T-helper 2 cell (primary cell): ENCODE measurements at places on chromosomes 16 and 17.
A peak's percentile ranks its signal among the peaks of the same experiment; 100 is the strongest.

DNA sequence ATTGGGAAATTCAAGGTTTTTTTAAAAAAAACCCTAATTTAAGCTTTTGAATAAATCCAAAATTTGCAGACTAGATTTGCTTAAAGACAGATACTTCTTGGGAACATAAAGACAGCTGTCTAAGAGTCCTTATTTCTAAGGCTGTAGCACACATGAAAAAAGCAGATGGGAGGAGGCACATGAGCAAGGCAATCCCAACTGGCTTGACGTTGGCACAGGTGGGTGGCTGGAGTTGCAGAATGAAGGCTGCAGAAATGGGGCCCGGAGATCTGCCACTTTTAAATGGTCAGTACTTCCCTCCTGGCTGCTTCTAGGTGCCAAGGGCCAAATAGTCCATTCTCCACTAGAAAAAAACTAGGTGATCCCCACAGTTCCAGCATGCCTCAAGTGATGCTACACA is 4.4 kb downstream of the KIAA0753 start:
- DNase-seq: no peak

GRCh38 chr16:65125871-65126270 is 4.0 kb upstream of the CDH11 start:
- DNase-seq: no peak

GRCh38 chr16:49620869-49621240 is 235.1 kb downstream of the ZNF423 start:
- no peak for DNase-seq

DNA sequence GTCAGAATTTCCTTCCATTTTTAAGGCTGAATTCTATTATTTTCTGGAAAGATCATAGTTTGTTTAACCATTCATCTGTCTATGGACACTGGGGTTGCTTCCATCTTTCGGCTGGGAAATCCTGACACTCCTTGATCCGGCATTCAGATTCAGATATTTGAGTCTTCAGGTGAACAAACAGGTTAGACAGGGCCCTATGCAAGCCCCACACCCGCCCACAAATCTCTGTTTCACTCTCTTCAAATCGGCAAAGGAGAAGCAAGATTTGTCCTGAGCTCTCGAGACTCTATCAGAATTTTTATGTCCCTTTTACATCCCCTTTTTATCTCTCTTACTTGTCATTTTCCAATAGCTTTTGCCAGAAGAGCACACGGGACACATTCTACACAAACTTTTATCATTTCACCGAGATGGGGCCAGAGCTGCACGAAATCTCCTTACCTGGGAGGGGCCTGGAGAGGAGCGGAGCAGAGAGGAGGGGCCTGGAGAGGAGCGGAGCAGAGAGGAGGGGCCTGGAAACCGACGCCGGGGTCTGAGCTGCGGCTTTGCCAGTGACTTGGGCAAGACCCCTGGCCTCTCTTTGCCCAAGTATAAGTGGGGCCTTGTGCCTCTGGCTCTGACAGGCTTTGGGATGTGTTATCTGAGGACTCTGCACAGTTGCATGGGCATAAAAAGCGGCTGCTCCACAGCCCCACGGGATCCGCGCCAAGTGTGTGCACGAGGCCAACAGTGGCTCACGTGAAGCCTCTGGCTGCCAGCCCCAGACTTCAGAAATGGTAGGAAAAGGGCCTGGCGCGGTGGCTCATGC is 54.3 kb upstream of the RBFOX3 start:
- DNase-seq: no peak

DNA sequence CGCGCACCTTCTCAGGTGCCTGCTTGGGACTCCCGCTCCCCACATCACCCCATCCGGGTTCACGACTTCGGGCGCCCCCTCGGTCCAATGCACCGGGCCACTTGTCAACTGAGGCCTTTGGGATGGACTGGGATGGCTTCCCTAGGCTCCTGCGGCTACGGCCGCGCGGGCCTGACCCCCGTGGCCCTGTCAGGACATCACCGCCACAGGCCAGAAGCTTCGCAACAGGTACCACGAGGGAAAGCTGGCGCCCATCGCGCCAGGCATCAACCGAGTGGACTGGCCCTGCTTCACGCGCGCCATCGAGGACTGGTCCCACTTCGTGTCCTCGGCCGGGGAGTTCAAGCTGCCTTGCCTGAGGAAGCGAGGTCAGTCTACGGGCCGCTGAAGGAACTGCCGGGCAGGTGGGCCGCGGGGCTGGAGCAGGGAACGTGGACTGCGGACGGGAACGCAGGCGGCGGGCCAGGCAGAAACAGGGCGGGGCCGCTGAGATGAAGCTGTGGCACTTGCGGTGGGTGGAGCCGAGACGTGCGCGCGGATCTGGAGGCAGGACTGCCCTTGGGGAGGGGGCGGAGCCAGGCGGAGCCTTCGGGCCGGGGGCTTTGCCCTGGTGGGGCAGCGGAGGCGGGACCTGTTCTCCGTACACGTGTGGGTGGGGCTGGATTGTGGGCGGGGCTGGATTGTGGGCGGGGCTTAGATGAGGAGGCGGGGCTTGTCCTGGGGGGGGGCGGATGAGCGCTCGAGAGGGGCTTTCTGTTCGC is 13.7 kb upstream of the CNGB1 start:
- peak; percentile 92 for DNase-seq

DNA sequence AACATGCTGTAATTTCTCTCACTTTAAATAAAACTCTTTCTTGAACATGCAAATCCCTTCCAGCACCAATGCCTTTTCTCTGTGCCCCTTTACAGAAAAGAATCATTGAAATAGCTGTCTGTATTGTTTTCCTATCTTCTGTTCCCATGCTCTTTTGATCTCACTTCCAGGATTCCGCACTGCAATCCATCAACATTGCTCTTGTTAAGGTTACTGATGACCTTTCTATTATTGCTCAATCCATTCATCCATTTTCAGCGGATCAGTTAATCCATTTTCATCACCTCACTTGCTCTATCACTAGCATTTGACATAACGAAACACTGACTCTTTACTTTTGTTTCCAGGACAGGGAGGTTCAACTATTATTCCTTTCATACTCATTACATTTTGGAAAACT is 130.5 kb downstream of the ABCA8 start:
- no peak for DNase-seq

- DNase-seq: no peak
Measured at GRCh38 chr17:77901481-77901880, 57.0 kb upstream of the TNRC6C start.

DNA sequence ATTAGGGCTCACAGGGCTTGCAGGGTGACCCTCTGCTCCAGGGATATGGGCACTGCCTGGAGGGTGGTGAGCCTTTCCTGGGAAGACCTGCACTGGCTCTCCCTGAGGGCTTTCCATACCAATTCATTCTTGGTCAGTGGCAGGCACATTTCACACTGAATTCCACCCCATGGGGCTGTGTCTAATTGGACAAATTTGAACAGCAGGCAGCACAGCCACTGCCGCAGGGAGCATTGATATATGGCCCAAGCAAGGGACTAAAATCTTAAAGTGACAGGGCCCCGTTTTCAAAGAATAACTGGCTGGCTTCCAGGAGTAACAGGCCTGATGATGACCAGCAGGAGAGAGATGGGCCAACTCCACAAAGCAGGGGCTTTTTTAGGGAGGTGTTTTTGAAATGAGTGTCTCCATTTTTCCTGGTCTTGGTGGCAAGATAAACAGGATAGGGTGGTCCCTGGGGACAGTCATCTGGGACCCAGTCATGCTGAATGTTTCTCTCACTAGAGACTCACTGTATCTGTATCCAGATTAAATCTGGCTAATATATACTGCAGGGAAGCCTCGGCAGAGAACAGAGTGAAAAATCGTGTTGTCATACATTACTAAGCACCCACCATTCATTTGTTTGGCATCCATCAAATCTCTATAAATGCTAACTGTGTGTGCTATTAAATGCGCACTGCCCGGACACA is 74.1 kb upstream of the TBX2 start:
- DNase-seq: no peak

GRCh38 chr17:34443619-34444469 is 80.8 kb upstream of the CCL1 start:
- DNase-seq: no peak

GRCh38 chr17:30021708-30022317 is 80.4 kb downstream of the EFCAB5 start:
- DNase-seq: peak; percentile 59

GRCh38 chr16:60031740-60032139 is 1297.6 kb upstream of the GOT2 start:
- no peak for DNase-seq

- DNase-seq: peak; percentile 93
Measured at GRCh38 chr16:8674413-8675022, at the start of gene ABAT. TSS of gene ABAT (plus strand) at chr16:8674617. CDS start at chr16:8735740, 61,123 bp downstream.

DNA sequence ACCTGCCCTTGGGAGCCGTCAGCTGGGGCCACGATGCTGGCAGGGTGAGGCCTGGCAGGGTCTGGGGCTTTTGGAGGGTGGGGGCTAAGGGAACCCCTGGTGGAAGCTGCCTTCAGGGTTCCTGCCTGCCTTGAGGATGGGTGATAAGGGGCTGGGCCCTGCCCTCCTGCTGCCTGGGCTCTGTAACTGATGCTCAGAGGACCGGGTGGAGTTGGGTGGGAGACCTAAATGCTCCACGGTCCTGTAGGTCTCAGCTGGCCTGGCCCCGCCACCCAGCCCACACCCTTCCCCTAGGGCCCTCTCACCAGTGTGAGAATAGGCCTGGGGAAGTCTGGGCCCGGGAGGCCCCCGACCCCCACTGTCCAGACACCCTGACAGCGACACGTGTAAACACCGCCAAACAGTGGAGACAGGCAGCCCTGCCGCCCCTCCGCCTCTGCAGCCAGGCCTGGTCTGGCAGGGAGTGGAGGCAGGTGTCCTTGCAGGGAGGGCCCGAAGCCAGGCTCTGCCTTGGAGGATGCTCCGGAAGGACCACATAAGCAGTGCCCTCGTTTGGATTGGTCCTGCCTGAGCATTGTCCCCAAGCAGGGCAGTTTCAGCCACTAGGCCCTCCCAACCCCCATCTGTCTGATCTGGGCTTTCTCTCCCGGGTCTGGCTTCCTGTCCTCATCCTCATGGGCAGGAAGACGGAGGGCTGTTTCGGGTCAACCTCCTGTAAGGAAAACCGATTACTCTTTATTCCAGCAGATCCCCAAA is 6.5 kb upstream of the BAHCC1 start:
- no peak for DNase-seq

DNA sequence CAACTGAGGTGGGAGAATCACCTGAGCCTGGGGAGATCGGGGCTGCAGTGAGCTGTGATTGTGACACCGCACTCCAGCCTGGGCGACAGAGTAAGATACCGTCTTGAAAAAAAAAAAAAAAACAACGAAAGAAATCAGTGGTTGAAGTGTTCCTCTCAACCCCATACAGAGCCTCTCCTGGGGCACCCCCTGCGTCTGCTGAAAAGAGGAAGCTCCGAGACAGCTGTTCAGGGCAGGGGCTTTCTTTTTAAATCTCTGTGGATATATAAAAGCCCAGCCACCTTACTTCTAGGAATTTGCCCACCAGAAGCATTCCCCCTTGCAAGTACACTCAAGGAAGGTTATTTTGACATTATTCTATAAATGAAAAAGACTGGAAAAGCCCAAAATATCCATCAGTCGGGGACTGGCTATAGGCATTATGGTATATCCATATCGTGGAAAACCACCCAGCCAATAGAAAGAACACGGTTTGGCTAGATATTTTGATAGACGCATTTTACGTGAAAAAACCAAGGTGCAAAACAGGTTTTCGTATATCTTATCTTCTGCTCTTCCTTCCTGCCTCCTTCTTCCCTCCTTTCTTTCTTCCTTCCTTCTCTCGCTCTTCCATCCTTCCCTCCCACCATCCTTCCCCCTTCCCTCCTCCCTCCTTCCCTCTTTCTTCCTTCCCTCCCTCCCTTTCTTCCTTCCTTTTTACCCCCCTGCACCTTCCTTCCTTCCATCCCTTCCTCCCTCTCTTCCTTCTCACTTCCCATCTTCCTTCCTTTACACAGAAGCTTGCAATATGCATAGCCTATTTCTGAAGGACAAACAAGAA is 9.2 kb upstream of the CCL22 start:
- no peak for DNase-seq

DNA sequence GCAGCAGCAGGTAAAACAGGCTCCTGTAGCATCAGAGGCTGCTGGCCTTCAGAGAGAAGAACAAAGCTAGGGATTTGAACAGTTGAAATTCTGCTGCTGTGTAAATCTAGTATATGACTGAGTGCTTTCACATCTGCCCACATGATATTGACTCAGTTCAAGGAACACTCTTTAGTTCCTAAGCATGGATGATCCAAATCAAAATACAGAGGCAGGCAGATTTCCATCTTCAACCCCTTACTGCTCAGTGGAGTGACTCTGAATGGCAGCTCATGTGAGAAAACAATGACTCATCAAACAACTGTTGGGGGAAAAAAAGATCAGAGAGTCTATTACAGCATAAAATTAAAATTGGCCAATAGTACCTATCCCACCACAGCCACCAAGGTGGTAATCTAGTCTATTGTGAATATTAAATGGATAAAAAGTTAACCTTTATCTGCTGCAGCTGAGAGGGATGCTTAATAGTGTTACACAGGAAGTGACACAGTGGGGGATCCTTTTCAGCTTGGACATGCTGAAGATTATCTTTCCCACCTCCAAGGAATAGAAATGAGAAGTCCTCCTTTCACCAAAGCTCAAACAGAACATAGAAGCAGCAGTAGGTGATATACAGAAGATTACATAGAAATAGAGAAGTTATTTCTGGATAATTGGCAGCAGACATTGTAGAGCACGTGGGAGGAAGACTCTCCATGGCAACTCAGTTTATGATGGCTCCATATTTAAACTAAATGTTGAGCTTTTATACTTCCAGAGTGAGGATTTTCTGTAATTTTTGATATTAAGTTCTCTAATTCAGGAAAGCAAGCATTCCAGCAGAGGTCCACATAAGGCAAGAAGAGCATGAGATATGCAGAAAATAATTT is 239.7 kb upstream of the ERCC4 start:
- no peak for DNase-seq

GRCh38 chr17:77216486-77216885 is 75.7 kb downstream of the SEC14L1 start:
- no peak for DNase-seq

DNA sequence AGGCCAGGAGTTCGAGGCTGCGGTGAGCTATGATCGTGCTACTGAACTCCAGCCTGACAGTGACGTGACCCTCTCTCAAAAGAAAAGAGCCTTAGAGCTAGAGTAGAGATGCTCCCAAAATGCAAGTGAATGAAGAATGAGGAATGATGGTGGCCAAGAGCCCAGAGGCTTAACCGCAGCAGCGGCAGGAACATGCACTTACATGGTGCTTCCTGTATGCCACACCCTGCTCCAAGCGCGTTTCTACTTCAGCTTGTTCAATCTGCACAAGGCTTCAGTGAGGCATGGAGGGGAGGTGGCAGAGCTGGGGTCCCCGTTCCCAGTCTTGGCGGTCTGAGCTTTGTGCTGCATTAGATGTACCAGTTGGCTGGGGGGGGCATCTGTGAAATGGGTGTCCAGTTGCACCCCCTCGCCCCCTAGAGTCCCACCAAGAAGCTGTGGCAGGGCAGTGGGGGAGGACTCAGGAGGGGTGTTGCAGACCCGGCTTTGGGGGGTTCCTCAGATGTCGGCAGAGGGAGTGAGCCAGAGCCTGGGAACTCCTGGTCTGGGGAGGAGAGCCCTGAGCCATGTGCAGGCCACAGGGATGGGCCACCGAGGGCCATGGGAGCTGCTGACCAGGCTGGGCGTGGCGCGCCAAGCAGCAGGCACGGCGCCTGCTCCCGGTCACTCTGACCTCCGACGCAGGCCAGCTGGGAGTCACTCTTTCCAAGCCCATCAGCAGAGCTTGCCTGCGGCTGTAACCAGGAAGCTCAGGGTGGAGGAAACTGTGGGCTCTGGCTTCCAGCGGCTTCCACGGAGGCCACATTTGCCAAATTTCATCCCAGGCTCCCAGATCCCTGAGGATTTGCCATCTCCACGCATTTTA is 260.1 kb downstream of the PARN start:
- no peak for DNase-seq
